ENCODE measurements at places on chromosomes 12 and 14. TPM values are rescaled to one million over a fixed set of nuclear protein-coding genes. Genes with fewer than 3 reads are reported as not detected.

GRCh38 chr12:7242176-7243101 is 53.0 kb downstream of the PEX5 start:
- DNase-seq, result peak; percentile 54
- no peaks in the 10 kb centered on the region for H3K4me1 ChIP-seq
- H3K4me3 ChIP-seq, result no peak overlapping the region
- peaks cover 2% of the 10 kb centered on the region for H3K36me3 ChIP-seq
- no peak overlapping the region for H3K27ac ChIP-seq

DNA sequence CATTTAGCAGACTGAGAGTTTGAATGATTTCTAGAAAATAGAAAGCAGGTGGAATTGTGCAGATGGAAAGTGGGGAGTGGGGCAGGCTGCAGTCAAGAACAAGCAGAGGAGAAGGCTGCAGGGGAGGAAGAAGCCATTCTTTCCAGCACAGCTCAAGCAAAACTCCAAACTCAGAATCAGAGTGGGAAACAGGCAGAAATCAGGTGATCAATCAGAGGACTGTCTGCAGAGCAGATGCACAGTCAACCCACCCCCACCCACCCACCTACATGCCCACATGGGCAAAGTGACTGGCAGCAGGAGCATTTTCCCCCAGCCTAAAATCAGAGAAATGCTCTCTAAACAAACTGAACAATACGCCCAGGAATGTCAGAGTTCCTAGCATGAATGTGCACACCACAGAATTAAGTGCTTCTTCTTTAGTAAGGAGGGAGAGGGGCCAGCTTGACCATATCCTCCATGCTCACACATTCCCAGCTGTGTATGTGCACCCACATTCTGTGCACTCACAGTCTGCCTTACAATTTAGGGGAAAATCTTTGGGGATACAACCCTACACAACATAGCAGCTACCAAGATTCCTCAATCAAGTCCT is 194.1 kb upstream of the PLEKHA5 start:
- H3K36me3 ChIP-seq, result no peaks in the 10 kb centered on the region
- no peaks in the 10 kb centered on the region for H3K27me3 ChIP-seq
- no peak for DNase-seq
- no peak overlapping the region for H3K27ac ChIP-seq
- no peaks in the 10 kb centered on the region for H3K4me1 ChIP-seq

DNA sequence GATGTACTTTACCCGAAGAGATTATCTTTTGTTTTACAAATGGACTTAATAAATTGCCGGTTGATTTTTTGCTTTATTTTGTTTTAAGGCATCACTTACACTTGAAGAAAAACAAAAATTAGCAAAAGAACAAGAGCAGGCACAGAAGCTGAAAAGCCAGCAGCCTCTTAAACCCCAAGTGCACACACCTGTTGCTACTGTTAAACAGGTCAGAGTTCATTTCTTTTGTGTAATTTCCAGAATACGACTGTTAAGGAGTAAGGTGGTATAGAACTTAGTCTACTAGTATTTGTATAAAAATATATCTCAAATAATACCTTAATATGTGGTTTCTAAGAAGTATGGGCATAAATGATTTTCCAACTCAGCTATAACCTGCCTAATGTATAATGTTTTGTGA is 19.6 kb upstream of the SLC17A8 start:
- DNase-seq, result no peak
- H3K4me1 ChIP-seq, result no peaks in the 10 kb centered on the region
- H3K27ac ChIP-seq, result no peak overlapping the region
- no peaks in the 10 kb centered on the region for H3K27me3 ChIP-seq

GRCh38 chr12:12221560-12221959 is 45.3 kb downstream of the LRP6 start:
- H3K4me3 ChIP-seq, result no peak overlapping the region
- H3K4me1 ChIP-seq, result peaks cover 7% of the 10 kb centered on the region
- H3K27me3 ChIP-seq, result no peaks in the 10 kb centered on the region

- H3K4me3 ChIP-seq, result peak overlapping the region; percentile 22
- H3K27ac ChIP-seq, result peak overlapping the region; percentile 74
- H3K36me3 ChIP-seq, result no peaks in the 10 kb centered on the region
These were observed 353.0 kb downstream of the RAD51B start for GRCh38 chr14:68172627-68173026.

DNA sequence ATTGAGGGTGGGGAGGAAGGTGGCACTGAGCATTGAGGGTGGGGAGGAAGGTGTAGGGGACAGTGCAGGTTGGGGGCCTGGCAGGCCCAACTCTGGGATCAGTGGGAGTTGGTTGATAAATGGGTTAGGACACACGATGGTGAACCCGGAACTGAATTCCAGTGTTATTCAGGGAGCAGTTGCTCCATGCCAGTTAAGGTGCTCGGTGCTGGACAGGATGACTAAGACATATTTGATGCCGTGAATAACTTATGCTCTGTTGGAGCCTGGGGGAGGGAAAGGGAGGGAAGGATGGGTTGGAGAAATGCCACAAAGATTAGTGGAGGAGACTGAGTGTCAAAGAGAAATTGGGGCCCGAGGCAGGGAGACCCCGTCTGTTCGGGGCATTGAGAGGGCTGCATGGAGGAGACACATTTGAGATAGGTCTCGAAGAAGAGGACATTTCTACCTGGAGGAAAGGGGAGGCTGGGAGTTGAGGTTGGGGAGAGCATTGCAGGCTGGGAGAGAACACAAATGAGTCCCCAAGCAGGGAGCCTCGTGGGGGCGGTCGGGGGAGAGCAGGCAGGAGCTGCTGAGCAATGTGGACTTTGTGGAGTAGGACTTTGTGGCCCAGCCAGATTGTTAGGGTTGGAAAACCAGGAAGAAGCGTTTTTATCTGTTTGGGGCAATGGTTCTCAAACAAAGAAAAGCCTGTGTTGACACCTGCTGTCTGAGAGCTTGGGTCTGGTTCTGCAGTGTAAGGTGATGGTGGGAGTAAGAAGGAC is 65.3 kb downstream of the IQSEC3 start:
- no peaks in the 10 kb centered on the region for H3K36me3 ChIP-seq
- no peak for DNase-seq
- no peak overlapping the region for H3K27ac ChIP-seq
- no peak overlapping the region for H3K4me3 ChIP-seq
- no peaks in the 10 kb centered on the region for H3K27me3 ChIP-seq

GRCh38 chr14:51188566-51189185 is 51.4 kb upstream of the TMX1 start:
- H3K27ac ChIP-seq, result no peak overlapping the region
- H3K27me3 ChIP-seq, result no peaks in the 10 kb centered on the region
- H3K4me1 ChIP-seq, result no peaks in the 10 kb centered on the region

GRCh38 chr12:130356222-130356621 is 18.5 kb downstream of the PIWIL1 start:
- H3K4me1 ChIP-seq, result no peaks in the 10 kb centered on the region
- H3K4me3 ChIP-seq, result no peak overlapping the region
- no peaks in the 10 kb centered on the region for H3K36me3 ChIP-seq
- H3K27me3 ChIP-seq, result no peaks in the 10 kb centered on the region

GRCh38 chr12:53292426-53292825 is 2.9 kb upstream of the PFDN5 start:
- H3K4me1 ChIP-seq, result peaks cover 16% of the 10 kb centered on the region
- H3K36me3 ChIP-seq, result no peaks in the 10 kb centered on the region
- H3K27ac ChIP-seq, result no peak overlapping the region
- no peaks in the 10 kb centered on the region for H3K27me3 ChIP-seq
- DNase-seq, result no peak

- H3K36me3 ChIP-seq, result no peaks in the 10 kb centered on the region
- no peaks in the 10 kb centered on the region for H3K27me3 ChIP-seq
- H3K4me1 ChIP-seq, result no peaks in the 10 kb centered on the region
- no peak overlapping the region for H3K4me3 ChIP-seq
- H3K27ac ChIP-seq, result no peak overlapping the region
These were observed 244.8 kb downstream of the IPO8 start for GRCh38 chr12:30450872-30451271.

GRCh38 chr12:69120354-69120753 is 119.0 kb upstream of the CPSF6 start:
- no peaks in the 10 kb centered on the region for H3K4me1 ChIP-seq
- H3K36me3 ChIP-seq, result no peaks in the 10 kb centered on the region
- H3K27me3 ChIP-seq, result no peaks in the 10 kb centered on the region

DNA sequence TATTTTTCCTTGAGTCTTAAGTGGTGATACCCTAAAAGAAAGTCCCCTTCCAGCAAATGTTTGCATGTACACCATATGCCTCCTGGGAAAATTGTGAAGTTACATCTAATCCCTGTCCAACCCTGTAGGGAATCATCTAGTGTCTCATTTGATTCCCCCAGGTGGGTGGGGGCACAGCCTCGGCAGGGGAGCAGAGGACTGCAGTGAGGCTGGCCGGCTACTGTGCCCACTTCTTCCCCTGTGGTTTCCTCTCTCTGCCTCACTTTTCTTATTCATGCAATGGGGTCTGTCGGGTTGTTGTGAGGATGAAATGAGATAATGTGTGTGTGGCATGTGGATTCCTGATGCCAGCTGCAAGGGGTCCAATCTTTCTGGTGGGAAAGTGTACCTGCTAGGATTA is 6.0 kb downstream of the PAPLN start:
- H3K36me3 ChIP-seq, result no peaks in the 10 kb centered on the region
- no peak for DNase-seq
- peaks cover 5% of the 10 kb centered on the region for H3K27me3 ChIP-seq
- peaks cover 2% of the 10 kb centered on the region for H3K4me1 ChIP-seq
- H3K27ac ChIP-seq, result no peak overlapping the region
- no peak overlapping the region for H3K4me3 ChIP-seq

DNA sequence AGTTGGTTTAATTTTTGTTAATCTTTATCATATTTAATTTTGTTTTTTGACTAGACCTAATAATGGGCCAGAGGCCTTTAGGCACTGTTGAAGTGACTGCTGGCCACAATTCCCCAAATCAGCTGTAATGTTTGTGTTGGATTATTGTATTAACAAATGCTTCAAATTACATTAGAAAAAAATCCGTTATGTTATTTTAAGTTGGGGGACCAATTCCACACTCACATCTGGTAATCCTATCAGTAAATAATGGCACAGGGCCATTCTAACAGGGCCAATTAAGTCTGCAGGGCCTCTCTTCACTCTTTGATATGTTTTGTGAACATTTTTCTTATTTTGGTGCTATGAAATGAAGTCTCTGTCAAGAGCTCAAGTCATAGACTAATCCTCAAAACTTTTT is 39.6 kb downstream of the CHST11 start:
- H3K27ac ChIP-seq, result no peak overlapping the region
- no peaks in the 10 kb centered on the region for H3K36me3 ChIP-seq
- no peak for DNase-seq
- H3K4me1 ChIP-seq, result no peaks in the 10 kb centered on the region
- no peak overlapping the region for H3K4me3 ChIP-seq
- no peaks in the 10 kb centered on the region for H3K27me3 ChIP-seq

GRCh38 chr14:91834571-91834970 is 32.8 kb downstream of the TC2N start:
- H3K27ac ChIP-seq, result no peak overlapping the region
- peaks cover 12% of the 10 kb centered on the region for H3K4me1 ChIP-seq
- DNase-seq, result no peak
- no peaks in the 10 kb centered on the region for H3K27me3 ChIP-seq

DNA sequence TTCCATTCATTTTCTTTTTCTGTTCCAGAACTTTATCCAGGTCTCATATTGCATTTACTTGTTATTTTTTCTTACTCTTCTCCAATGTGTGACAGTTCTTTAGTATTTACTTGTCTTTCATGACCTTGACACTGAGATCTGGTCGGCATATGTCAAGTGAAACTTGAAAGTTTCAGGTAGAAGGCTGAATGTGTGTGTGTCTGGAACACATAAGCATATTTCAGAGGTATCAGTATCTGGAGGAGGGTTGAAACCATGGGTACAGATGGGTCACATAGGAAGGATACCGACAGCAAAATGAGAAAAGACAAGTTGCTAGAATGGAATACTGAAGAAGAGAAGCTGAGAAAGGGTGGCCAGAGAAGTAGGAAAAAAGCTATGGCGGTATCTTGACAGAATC is 22.5 kb upstream of the PTGDR start:
- no peak overlapping the region for H3K27ac ChIP-seq
- no peaks in the 10 kb centered on the region for H3K4me1 ChIP-seq

GRCh38 chr14:36091096-36091495 is 85.4 kb downstream of the PTCSC3 start:
- DNase-seq, result no peak
- no peak overlapping the region for H3K27ac ChIP-seq
- no peaks in the 10 kb centered on the region for H3K4me1 ChIP-seq
- no peaks in the 10 kb centered on the region for H3K36me3 ChIP-seq
- H3K27me3 ChIP-seq, result peaks cover 9% of the 10 kb centered on the region

- H3K4me3 ChIP-seq, result no peak overlapping the region
- H3K4me1 ChIP-seq, result no peaks in the 10 kb centered on the region
- no peaks in the 10 kb centered on the region for H3K27me3 ChIP-seq
- no peaks in the 10 kb centered on the region for H3K36me3 ChIP-seq
- DNase-seq, result no peak
- H3K27ac ChIP-seq, result no peak overlapping the region
These were observed 524.5 kb downstream of the GALC start for GRCh38 chr14:87468531-87468930.

GRCh38 chr12:109687250-109687649 is 26.4 kb upstream of the FAM222A start:
- no peak overlapping the region for H3K27ac ChIP-seq
- H3K4me1 ChIP-seq, result peaks cover 4% of the 10 kb centered on the region
- H3K27me3 ChIP-seq, result no peaks in the 10 kb centered on the region
- DNase-seq, result no peak

DNA sequence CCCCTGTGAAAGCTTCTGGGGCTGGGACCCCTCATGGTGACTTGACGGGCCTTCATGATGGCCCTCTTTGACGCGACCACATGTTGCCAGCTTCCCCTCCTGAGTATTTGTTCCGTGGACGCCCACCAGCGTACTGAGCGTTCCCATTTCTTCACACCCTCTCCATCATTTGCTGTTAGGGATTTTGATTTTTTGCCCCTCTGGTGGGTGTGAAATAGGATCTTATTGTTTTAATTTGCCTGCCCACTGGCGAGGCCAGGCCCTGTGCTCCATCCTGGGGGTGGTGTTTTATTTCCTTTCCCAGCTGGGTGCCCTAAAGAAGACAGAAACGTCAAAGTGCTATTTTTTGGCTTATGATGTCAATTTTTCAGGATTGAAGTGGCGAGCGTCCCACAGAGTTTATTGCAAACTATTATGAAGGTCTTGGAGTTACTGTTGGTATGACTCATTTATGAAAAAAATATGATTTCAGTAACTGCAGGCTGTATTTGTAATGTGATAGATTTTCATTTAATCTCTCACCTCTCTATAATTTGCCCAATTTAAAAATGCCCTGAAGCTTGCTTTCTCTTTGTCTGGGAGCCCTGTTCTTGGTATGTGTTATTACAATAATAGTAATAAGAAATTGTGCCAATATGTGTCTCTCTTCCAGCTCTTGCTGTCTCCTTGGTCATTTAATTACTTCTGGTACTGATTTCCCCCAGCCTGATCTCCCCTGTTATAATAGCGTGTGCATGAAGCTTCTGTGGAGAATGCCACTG is 99.6 kb downstream of the SLC25A47 start:
- DNase-seq, result no peak
- H3K36me3 ChIP-seq, result no peaks in the 10 kb centered on the region
- no peaks in the 10 kb centered on the region for H3K27me3 ChIP-seq
- no peak overlapping the region for H3K4me3 ChIP-seq

- H3K36me3 ChIP-seq, result no peaks in the 10 kb centered on the region
- peaks cover 4% of the 10 kb centered on the region for H3K27me3 ChIP-seq
- no peak overlapping the region for H3K4me3 ChIP-seq
These were observed 29.5 kb upstream of the FBXO34 start for GRCh38 chr14:55241673-55242072.

RBP5 gene
- total RNA-seq, result 47.1 TPM

SLCO1C1 gene
- total RNA-seq, result not detected

PLEKHG7 gene
- 0.28 TPM for total RNA-seq

PELI2 gene
- total RNA-seq, result 2.9 TPM

VIPAS39 gene
- total RNA-seq, result 13.9 TPM

GLIPR1L1 gene
- total RNA-seq, result not detected

GNB3 gene
- not detected for total RNA-seq

TAS2R7 gene
- total RNA-seq, result not detected

SPTB gene
- 332 TPM for total RNA-seq

NPAS3 gene
- total RNA-seq, result 0.09 TPM

OTOGL gene
- 0.08 TPM for total RNA-seq

Data from liver (tissue), 10 donors.